Activated naive CD8-positive, alpha-beta T cell treated with anti-CD3 and anti-CD28 coated beads, Interleukin-2, amount 50 U/mL, for 24 hours (primary cell): ENCODE measurements at places on chromosomes 7 and 10.
A peak's percentile ranks its signal among the peaks of the same experiment; 100 is the strongest.

- H3K36me3 ChIP-seq: no peaks in the 10 kb centered on the region
- peaks cover 2% of the 10 kb centered on the region for H3K27me3 ChIP-seq
- DNase-seq: no peak
Observed at GRCh38 chr10:78541481-78542140, 507.9 kb downstream of the RPS24 start.

DNA sequence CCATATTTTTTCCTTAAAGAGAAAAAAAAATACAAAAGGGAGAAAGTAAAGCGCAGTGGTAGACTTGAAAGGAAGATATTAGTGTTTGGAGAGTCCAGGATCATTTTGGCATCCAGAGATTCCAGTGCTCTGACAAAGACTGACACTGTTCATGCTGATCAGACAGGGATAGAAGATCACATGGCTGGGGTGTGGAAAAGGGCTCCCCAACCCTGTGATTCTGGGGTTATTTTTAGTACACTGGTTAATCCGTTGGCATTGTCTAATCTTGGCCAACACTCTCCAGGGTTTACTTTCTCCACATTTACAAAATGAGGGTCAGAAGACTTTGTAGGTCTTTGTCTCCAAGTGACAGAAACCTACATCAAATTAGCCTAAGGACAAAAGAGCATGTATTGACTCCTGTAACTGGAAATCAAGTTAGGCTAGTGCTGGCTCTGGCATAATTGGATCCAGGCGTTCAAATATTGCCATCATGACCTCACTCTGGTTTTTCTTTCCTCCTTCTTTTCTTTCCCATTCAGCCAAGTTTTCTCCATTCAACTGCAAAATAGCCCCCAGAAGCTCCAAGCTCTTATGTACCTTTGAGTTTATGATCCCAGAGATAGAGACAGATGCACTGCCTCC lies 181.6 kb downstream of the PHTF2 start:
- no peak for DNase-seq
- no peak overlapping the region for H3K27ac ChIP-seq
- H3K27me3 ChIP-seq: no peaks in the 10 kb centered on the region
- H3K36me3 ChIP-seq: no peaks in the 10 kb centered on the region
- H3K4me3 ChIP-seq: no peak overlapping the region

- H3K27me3 ChIP-seq: no peaks in the 10 kb centered on the region
- no peaks in the 10 kb centered on the region for H3K4me1 ChIP-seq
- no peak overlapping the region for H3K27ac ChIP-seq
- H3K36me3 ChIP-seq: no peaks in the 10 kb centered on the region
Observed at GRCh38 chr7:110413038-110413437, 677.9 kb upstream of the LRRN3 start.

DNA sequence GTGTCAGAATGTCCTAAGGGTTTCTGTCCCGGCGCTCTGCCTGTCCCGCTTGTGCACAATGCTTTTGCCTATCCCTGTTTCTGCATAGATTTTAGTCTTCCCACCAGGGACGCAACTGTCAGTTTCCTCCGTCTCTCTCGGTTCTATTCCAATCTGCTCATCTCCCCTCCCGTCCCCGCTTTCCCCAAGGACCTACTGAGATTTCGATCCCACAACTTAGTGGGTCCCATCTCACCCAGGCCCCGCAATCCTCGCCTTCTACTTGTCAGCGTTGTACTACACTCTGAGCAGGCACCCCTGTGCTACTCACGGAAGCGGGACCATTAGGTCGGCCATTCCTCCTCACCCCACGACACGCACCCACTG lies 519 bp upstream of the ZNF655 start:
- peaks cover 47% of the 10 kb centered on the region for H3K36me3 ChIP-seq
- H3K4me3 ChIP-seq: peak overlapping the region; percentile 94
- H3K27ac ChIP-seq: peak overlapping the region; percentile 91
- no peaks in the 10 kb centered on the region for H3K27me3 ChIP-seq
- no peak for DNase-seq
- peaks cover 46% of the 10 kb centered on the region for H3K4me1 ChIP-seq

DNA sequence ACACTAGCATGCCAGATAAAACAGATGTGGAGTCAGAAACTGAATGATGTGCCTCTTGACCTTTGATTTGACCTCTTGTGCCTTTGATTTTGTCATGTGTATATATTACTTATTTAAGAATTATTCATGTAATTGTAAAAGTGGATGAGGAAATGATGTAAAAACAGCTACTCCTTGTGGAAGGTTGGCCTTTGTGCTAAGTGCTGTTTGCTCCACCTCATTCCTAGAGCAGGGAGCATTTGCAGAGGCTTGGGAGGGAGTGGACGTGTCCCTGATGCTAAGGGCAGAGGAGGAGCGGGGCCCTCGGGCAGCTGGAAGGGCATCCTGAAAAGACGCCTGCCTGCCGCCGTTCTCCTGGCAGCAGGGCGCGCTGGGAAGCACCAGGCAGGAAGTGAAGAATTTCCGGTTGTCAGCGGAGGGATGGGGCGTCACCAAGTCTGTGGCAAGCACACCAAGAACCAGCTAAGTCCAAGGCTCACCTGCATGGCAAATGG lies 197.6 kb upstream of the ZNF32 start:
- peak overlapping the region; percentile 89 for H3K27ac ChIP-seq
- peak overlapping the region; percentile 56 for H3K4me3 ChIP-seq
- DNase-seq: peak; percentile 41
- H3K36me3 ChIP-seq: no peaks in the 10 kb centered on the region
- H3K4me1 ChIP-seq: peaks cover 19% of the 10 kb centered on the region

DNA sequence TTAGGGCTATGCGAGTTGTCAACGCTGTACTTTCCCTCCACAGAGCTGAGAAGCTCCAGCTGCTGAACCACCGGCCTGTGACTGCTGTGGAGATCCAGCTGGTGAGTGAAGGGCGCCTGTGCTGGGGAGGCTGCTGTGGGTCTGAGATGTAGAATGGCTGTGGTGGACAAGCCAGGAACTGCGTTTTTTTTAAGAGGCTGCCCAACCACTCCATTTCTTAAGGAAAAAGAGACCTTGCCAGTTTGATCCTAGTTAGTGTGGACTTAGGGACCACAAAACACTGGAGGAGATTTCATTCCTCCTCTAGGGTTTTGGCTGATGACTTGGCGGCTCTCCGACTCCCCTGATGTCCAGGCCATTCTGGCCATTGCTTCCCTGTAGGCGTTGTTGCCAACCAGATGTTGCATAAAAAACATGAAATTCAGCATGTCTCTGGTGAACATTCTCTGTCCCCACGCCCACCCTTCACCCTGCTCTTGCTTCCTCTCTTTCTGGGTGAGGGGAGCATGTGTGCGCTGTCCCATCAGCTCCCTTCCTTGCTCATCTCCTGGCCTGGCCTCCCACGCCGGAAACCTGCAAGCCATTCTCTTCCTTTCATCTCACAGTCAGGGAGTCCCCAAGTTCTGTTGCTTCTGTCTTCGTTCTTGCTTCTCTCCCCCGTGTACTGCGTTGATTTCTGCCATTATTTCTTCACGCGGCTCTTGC lies 30.9 kb downstream of the CRCP start:
- H3K36me3 ChIP-seq: peaks cover 75% of the 10 kb centered on the region
- peaks cover 25% of the 10 kb centered on the region for H3K4me1 ChIP-seq
- no peak overlapping the region for H3K4me3 ChIP-seq

DNA sequence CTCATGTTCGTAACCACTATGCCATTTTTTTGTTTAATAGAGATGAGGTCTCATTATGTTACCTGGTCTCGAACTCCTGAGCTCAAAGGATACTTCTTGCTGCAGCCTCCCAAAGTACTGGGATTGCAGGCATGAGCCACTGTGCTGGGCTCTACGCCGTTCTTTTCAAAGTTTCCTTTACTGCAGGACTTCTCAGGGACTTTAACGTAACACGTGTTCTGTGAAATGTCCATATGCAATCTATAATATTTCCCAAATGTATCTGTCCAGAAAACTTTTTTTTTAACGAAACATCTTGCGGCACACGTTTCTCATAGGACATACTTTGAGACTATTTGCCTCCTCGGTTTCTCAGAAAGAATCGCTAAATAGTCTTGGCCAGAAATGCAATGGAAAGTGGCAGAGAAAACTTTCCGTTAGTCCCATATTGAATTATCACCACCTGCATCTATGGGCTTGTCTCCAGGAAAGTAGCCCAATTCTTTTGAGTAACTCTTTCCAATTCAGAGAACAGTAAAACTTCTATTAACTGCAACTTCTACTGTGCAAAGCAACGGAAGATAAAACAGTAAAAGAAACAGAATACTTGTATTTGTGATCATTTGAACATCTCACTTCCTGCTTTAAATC lies 96.3 kb downstream of the ELMO1 start:
- H3K36me3 ChIP-seq: peaks cover 2% of the 10 kb centered on the region
- H3K27me3 ChIP-seq: no peaks in the 10 kb centered on the region
- H3K4me3 ChIP-seq: peak overlapping the region; percentile 88
- no peak for DNase-seq
- H3K27ac ChIP-seq: peak overlapping the region; percentile 98

- H3K27ac ChIP-seq: no peak overlapping the region
- H3K27me3 ChIP-seq: no peaks in the 10 kb centered on the region
- no peak for DNase-seq
- no peaks in the 10 kb centered on the region for H3K4me1 ChIP-seq
Observed at GRCh38 chr10:65194126-65194525, 1672.9 kb downstream of the REEP3 start.

DNA sequence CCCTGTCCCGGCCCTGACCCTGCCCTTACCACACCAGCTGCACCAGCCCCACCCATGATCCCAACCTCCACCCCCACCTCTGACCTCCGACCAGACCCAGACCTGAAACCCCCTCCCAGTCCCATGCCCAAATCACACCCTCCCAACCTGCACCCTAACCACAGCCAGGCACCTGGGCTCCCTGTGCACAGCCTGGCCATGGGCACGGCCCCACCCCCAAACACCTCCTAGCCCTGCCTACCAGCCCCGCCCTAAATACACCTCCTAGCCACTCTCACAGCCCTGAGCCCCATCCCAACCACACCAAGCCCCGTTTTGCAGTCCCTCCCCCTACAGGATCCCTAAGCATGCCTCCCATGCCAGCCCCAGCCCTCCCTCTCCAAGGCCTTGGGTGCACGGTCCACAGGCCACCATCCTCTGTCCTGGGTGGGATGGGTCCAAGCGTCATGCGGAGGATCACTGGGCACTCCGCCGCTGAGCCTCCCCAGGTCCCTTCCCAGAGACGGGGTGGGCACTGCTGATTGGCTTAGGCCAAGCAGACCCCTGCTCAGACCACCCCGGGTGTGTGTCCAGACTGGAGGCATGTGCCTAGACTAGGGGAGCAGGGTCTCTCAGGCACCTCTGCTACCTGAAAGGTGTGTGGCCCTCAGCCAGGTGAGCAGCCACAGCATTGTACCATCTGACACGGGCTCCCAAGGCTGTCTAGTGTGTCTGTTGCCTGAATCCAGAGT lies 30.1 kb downstream of the INSIG1 start:
- H3K4me3 ChIP-seq: no peak overlapping the region
- peaks cover 3% of the 10 kb centered on the region for H3K4me1 ChIP-seq
- no peaks in the 10 kb centered on the region for H3K36me3 ChIP-seq
- no peak overlapping the region for H3K27ac ChIP-seq
- H3K27me3 ChIP-seq: peaks cover 3% of the 10 kb centered on the region
